ENCODE measurements at places on chromosomes 16 and 17.

DNA sequence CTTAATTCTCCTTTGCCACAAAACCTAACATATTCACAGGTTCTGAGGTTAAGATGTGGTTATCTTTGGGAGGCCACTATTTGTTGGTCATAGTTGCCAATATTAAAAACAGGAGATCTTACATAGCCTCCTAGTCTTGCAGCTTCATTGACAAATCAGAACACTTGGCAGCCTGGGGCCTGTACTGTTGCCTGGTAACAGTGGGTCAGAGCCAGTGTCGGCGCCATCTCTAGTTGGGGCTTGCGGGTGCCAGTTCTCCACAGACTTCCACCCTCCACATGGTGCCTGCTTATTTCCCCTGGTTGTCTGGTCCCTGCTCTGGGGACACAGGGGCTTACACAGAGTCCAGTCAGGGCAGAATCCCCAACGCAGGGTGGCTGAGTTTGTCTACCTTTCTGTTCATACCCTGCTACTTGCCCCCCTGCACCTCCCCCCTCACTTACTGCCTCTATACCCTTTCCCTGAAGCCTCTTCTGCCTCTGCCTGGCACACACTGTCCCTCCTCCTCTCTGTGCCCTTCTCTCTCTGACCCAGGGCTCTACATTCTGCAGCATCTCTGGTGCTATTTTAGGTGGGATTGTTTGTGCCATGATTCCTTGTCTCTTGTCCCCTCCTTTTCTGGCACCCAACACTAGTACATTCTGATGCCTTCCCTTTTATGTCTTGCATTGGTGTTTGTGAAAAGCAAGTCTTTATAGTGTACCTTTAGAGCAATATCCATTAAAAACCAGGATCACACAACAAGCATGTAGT, 13.4 kb downstream of the EPN2 start:
- DNase-seq = peak; percentile 88

GRCh38 chr17:76567634-76568432, 17.8 kb downstream of the ST6GALNAC2 start:
- no peak for DNase-seq

GRCh38 chr16:46822270-46822669, 8.7 kb downstream of the C16orf87 start:
- DNase-seq = no peak

DNA sequence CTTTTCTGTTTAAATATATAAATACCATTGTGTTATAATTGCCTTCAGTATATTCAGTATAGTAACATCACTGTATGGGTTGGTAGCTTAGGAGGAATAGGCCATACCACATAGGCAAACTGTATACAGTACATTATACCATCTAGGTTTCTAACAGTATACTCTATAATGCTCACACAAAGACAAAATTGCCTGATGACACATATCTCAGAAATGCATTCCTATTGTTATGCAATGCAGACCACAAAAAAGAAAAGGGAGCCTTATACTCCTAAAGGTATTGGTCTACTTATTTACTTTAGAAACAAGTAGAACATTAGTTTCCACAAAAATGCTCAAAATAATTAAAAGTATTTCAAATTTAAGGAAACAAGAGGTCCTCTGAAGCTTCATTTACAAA, 47.9 kb downstream of the SETD6 start:
- no peak for DNase-seq

GRCh38 chr17:28751600-28752366, 8.0 kb downstream of the TRAF4 start:
- no peak for DNase-seq

DNA sequence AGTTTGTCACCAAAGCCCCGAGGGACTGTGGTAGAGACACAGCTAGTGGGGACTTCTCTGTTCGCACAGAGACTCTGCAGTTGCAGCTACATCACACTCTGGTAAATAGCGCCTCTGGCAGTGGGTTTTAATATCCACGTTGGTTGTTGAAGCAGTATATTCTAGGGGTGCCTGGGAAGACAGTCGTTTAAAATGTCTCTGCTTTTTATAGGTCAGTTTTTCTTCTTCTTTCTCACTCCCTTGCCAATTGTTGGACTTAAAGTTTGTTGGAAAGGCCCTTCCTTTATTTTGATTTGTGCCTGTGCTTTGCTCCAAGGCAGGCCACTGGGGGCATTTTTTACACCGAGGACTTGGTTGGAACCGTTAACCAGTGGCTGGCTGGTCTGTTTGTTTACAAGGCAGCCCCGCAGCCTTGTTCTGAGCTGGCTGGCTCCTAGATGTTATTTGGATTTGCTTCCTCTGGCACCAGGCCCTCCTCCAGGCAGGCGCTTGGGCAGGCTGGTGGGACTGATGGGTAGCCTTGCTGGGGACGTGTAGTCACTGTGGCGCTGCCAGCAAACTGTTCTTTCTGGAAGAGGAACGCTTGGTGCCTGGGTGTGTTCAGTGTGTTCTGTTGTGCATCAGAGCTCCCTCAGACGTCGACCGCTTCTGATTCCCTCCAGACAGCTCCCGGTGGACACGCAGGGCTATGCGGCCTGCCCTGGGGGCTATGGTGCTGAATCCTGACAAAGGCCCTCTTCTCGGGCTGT, 218.2 kb upstream of the CHMP6 start:
- DNase-seq = peak; percentile 68

DNA sequence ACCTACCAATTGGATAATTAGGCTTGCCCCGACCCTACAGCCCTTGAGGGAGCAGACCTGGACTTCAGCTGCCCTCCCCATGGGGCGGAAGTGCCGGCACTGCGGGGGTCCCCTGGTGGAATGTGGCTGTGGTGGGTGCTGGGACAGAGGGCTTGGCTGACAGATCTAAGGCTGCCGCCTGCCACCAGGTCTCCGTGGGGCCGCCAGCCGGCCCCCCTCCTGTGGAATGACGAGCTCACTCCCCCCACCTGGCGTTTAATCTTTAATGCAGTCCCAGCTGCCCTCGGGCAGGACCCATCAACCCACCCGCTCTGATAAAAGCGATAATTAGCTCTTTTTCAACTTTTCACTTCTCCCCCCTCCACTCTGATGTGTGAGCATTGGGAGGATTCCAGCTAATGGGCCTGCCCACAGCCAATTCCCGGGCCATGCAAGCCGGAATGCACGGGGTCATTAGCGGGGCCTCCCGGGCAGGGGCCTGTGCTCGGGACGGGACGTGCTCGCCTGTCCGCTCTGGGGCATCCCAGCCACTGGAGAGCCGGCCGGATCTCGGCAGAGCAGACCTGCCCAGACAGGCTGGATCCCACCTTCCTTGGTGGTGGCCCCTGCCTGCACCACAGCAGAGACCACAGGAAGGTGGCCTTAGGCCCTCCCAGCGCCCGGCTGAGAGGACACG, 28.3 kb upstream of the GOSR2 start:
- no peak for DNase-seq

- no peak for DNase-seq
Measured at GRCh38 chr17:20280851-20281250, 186.5 kb downstream of the LGALS9B start.

DNA sequence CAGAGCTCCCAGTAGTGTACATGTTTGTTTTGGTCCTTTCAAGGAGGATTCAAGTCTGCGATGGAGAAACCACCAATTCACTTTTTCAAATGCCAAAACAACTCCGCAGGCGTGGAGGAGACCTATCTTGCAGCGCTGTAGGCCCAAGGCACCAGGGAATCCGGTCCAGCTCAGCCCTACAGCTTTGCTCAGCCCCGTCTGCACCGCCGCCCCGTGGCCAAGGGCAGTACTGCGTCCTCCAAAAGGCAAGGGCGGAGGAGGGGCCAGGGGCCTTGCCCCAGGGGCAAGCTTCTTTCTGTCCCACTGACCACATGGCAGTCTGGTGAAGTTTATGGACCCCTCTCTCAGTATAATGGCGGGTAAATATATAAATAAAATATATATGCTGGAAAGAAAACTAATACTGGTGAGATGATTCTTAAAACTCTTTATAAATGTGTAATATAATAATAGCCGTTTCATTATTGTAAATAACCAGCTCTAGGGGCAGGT, 709 bp upstream of the CD300LG start:
- peak; percentile 35 for DNase-seq

- no peak for DNase-seq
Measured at GRCh38 chr16:476039-476438, 50.6 kb downstream of the RAB11FIP3 start.

DNA sequence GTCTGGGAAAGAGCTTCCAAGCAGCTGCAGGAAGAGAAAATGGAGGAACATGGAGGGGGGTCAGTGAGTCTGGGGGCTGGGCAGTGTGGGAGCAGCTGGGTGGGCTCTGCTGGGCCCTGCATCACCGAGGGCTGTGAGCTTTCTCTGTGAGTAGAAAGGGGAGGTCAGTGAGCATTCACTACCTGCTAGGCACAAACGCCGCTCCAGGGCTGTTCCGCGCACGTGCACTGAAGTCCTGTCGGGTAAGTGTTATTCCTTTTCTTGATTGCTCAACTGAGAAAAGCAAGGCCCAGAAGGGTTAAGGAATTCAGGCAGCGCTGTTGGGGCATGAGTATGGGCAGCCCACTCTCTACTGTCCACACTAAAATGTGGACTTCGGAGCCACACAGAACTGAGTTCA, 4.7 kb downstream of the CACNG5 start:
- no peak for DNase-seq

GRCh38 chr16:89161763-89162713, 9.5 kb upstream of the CDH15 start:
- no peak for DNase-seq

DNA sequence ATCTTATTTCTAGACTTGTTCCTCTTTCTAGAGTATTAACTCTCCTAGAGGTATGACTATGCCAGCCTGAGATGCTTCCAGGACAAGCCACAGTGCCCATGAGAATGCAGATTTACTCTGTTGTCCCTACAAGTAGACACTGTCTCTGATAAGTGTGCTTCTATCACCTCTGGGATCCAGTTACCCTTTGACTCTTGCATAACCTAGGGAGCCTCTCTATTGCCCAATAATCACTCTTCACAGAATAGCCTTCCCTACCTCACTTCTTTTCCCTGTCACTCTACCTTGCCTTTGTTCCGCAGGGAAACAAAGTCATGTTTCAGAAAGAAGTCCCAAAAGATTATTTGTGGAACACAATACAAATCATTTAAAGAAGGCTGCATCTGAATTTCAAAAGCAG, 1.6 kb upstream of the KRT34 start:
- no peak for DNase-seq

- DNase-seq = no peak
Measured at GRCh38 chr17:64157669-64158180, 27.8 kb upstream of the ERN1 start.

DNA sequence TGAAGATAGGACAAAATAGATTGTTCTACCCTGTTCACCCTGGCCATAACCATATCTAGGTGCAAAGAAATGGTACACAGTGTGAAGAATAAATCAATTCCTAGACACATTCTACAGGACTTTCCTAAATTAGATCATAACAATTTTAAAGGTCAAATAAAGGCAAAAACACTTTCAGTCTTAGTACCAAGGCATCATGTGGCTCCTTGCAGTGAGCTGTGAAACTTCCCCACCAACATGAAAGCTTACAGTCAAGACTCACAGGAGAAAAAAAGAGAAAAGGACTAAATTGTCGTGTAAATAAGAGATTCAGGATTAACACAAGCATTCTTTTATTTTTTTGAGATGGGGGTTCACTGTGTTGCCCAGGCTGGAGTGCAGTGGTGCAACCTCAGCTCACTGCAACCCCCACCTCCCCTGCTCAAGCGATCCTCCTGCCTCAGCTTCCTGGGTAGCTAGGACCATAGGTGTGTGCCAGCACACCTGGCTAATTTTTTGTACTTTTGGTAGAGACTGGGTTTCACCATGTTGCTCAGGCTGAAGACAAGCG, 14.2 kb downstream of the NSMCE1 start:
- no peak for DNase-seq
